ENCODE measurements at places on chromosomes 1 and 21.

DNA sequence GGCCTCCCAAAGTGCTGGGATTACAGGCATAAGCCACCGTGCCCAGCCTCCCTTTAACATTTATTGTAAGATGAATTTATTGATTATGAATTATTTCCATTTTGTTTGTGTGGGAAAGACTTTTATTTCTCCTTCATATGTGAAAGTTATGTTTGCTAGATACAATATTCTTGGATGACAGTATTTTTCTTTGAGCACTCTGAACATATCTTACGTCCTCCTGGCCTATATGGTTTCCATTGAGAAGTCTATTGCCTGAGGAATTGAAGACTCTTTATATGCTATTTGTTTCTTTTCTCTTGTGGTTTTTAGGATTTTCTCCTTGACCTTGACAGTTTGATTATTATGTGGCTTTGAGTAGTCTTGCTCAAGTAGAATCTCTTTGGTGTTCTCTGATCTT, 26.8 kb upstream of the HLX start:
- DNase-seq, result no peak

- no peak for DNase-seq
These were observed 23.4 kb upstream of the TARDBP start for GRCh38 chr1:10989095-10989494.

GRCh38 chr21:45012662-45013259, 61.6 kb upstream of the ADARB1 start:
- DNase-seq, result no peak

DNA sequence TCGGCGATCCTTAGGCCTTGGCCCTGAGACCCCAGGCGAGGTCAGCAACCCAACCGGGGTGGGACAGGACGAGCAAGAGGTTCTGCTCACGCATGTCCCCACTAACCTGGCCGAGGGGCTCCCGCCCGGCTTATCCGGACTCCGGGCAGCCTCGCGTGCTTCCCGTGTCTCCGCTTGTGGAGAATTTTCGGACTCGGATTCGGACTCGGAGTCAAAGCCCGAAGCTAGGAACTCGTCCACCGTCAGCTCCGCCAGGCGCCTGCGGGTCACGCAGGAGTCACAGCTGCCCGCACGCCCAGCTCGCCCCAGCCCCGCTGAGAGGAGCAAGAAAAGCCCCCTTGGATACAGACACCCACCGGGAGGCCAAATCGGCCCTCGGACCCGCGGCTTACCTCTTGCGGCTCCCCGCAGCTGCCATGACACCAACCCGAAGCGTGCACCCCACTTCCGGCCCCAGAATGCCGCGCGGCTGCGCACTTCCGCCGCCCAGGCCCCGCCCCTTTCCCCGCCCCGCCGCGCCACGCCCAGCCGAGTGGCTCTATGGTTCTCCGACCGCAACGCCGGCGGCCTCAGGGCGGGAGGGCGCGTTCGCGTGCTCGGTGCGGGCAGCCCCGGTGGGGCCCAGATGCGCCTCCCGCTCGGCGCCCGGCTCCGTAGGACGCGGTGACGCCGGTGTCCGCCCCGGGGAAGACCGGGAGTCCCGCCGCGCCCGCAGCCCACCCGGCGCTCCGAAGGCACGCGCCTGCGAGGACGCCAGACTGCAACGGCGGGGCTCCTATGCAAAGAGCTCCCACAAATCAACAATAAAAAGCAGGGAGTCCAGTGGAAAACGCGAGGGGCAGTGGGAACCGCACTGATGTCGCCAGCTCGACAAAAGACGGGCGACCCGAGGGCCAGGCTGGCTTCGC, at the start of gene NOC2L:
NOC2L (minus strand) TSS at position 434 of the 908 bp plus-strand sequence; CDS start at position 418, 16 bp downstream.
- DNase-seq, result peak; percentile 42

GRCh38 chr21:42081931-42082381, 10.8 kb downstream of the UMODL1 start:
- DNase-seq, result no peak

DNA sequence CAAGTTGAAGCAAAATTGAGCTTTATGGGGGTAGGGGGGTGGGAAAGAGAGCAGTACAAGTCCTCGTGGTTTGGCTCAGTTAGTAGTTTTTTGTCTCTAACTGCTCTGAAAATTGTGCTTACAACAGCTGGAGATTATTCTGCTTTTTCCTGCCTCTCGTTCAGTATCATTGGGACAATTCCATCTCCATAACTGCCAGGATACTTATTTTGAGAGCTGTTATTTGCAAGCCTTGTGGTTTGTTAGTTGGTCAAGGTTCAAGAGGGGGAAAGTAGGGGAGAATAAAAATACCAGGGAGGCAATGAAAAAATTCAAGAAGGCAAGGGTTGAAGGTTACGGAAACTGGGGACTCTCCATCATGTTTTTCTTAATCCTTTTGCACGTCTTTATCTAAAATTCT, 811.8 kb upstream of the ADGRL2 start:
- DNase-seq, result no peak

DNA sequence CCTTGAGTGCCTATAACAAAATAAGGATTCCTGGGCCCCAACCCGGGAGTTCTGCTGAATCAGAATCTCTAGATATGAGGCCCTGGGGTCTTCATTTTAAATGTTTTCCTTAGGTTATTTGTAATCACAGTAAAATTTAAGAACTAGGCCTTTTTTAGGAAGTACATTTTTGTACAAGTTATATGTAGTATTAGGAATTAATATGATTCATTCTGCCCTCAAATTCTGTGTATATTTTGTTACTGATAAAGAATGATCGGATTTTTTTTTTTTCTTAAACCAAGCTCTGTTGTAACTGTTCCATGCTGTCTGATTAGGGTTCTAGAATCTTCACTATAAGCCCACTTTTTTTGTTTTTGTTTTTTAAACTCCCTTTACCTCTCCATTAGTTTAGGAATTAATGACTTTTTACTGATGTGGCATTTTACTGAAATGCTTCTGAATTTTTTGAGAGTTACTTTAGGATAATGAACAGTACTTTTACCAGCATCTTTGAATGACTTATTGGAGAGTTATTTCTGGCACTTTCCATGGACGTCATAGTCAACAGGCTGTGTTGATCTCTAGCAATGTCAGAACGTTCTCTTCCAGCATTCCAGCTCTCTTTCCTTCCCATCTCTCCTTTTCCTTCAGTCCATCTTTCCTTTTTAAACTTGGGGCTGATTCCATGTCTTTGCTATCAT, 48.3 kb downstream of the CLIC4 start:
- DNase-seq, result peak; percentile 38

DNA sequence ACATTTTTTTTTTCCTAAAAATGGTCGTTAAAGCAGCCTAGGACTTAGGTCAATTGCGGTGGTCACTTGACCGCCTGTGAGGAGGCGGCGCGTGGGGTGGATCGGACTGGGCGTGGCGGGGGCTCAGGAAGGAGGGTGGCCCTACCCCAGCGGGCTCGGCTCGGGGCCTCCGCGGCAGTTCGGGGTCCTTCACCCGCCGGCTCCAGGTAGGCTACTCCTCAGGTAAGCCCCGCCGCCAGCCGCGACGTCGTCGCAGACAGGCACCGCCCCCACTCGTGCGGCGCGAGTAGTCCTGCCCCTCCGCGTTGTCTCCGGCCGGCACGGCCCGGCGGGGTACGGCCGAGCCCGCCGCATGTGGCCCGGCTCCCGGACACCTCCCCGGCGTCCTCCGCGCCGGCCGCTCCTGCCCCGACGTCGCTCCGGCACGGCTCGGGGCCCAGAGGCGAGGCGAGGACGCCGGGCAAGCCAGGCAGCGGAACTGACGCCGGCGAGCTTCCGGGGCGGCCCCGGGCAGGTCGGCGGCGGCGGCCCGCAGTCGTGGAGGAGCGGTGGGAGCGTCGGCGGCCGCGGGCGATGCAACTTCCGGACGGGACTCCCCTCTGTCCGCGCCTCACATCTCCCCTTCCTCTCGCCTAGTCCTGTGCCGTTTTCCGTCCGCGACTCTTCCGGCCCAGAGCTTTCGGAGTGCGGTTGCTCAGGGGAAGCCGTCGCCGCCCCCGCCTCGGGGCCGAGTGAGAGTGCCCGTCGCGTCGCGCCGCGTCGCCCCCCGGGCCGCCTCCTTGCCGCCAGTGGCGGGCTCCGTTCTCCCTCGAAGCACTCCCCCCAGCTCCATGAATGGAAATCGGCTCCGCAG, at the start of gene AGO3:
AGO3 (plus strand) TSS at position 513 of the 853 bp plus-strand sequence; CDS start at position 835, 322 bp downstream.
- DNase-seq, result peak; percentile 28

DNA sequence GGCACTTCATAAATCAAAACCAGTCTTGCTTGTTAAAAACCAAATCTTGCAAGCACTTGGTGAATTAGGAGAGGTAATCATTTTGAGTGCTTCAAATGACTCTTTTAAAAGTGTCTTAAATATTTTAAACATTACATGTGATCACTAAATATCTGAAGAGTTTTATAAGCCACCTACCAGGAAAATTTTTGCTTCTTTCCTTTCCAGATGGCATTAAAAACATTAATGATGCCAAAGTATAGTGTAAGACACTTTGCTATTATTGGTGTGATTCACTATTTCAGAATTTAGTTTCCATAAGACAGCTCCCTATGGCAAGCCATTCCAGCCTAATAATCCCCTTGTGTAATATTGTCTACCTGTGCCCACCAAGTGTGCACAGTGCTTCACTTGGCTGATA, 548.8 kb upstream of the ADAMTS5 start:
- no peak for DNase-seq

- DNase-seq, result no peak
These were observed 109.0 kb downstream of the ETS2 start for GRCh38 chr21:38914528-38915293.

GRCh38 chr1:92123868-92124267, 43.7 kb downstream of the BTBD8 start:
- no peak for DNase-seq

GRCh38 chr1:167533851-167534300, 15.5 kb upstream of the CD247 start:
- peak; percentile 53 for DNase-seq

Measured in astrocyte of the cerebellum (primary cell).